ENCODE measurements at places on chromosomes 3 and 15.

DNA sequence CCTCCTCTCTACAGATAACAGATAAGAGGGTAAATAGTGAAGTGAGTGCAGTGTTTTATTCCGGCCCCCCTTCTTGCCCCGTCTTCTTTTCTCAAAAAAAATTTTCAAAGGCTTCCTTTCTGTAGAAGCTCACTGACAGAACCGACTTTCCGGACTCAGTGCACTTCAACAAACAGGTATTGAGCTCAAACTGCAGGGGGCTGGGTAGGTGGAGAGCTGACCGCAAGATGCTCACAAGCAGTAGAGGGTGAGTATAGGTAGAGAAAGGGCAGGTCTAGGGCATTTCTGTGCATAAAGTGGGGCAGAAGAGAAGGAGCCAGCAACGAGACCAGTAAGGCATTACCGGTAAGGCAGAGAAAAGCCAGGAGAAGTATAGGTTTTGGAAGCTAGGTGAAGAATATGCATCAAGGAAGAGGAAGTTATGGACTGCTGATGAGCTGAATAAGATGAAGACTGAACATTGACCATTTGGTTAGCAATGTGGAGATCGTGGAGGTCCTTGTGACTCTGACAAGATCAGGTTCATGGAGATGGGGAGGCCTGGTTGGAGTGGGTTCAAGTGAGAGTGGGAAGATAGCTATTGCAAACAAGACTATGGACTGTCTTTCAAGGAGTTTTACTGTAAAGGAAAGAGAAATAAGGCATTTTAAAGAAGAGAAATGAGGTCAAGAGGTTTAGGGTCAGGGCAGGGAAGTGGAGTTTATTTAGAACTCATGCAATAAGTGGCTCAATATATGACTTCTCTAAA, 97.4 kb downstream of the ST6GAL1 start:
- DNase-seq: peak; percentile 63

GRCh38 chr15:38879909-38880471, 315.4 kb upstream of the RASGRP1 start:
- no peak for DNase-seq

DNA sequence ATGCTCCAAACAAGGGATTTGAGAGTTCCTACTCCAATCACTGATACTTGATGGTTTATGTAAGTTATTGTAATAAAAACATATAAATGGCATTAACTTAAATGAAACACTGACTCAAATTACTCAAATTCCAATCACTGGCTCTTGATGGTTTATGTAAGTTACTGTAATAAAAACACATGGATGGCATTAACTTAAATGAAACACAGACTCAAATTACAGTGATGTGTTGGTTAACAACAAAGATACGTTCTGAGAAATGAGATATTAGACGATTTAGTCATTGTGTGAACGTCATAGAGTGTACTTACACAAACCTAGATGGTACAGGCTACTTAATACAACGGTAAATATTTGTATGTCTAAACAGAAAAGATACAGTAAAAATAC, 6.6 kb downstream of the MOBP start:
- DNase-seq: no peak

- no peak for DNase-seq
Observed at GRCh38 chr3:169914321-169914720, 2.9 kb downstream of the SAMD7 start.
